Fibroblast of skin of left quadriceps (primary cell): ENCODE measurements at places on chromosomes 13 and 19.

GRCh38 chr19:49544154-49544553, 16.4 kb downstream of the RCN3 start:
- DNase-seq, result no peak

DNA sequence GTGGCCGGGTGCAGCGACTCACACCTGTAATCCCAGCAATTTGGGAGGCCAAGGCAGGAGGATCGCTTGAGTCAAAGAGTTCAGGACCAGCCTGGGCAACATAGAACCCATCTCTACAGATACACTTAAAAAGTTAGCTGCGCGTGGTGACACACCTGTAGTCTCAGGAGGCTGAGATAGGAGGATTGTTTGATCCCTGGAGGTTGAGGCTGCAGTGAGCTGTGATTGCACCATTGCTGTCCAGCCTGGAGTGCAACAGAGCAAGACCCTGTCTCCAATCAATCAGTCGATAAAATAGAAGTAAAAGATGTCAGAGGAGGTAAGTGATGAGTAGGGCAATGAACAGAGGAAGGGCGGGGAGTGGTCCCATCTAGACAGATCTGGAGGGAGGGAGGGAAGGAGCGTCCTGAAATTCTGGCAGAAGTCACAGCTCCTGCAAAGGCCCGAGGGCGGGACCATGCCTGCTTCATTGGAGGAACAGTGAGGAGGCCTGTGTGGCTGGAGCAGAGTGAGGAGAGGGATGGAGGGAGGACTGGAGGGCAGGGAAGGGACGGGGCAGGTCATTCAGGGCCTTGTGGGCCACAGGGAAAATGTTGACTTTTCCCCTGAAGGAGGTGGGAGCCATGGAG, 9.7 kb downstream of the SMIM24 start:
- no peak for DNase-seq

- no peak for DNase-seq
These were observed 3.7 kb upstream of the RASL11A start for GRCh38 chr13:27266917-27267316.

GRCh38 chr13:109610517-109610916, 175.9 kb downstream of the IRS2 start:
- DNase-seq, result no peak

DNA sequence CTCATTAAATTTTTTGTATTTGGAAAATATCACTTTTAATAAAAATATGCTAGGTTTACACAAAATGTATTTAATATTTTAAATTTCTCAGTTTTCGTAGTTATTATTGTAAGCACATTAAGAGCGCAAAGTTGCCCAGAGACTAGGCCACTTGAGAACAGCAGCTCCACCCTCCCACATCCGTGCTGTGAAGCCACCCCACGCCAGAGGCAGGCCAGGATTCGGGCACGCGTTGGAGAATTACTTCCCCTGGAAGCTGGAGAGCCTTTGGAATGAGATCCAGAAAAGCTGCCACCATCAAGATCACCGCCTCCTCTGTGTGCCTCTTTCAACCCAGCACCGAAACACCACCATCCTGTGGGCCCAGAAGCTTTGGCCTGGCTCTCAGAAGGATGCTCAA, 41.0 kb upstream of the SPACA7 start:
- DNase-seq, result no peak

GRCh38 chr13:73129023-73129422, 70.2 kb downstream of the KLF5 start:
- no peak for DNase-seq

DNA sequence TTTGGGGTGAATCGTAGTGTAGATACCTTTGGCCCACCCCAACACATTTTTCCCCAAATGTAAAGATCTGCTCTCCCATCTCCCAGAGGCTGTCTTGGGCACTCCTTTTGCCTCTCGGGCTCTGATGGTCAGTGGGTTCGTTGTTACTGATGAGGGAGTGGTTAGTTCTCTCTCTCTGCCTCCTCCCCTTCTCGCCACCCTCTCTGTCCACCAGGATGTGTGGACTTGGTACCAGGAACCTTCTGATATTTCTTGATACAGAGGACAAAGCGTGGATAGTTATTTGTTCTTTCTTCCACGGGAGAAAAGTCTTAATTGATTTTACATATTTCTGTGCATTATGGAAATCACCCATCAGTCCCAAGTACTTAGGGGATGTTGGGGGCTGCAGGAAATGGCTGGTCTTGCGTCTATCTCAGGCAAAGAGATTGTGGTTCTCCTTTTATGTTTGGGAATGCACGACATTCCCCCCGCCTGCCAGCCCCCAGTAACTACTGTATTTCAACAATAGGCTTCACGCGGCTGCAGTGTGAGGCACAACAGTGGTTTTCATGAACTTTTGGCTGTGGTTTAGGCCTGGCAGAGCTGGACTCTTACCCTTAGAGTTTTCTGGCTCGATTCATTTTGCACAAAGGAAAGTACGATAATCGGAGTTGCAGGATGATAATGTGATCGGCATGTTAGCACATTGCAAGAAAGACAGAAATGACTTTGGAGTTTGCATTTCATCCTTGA, 79.0 kb upstream of the ZNF536 start:
- no peak for DNase-seq

- no peak for DNase-seq
These were observed 45.9 kb downstream of the PCDH9 start for GRCh38 chr13:67184247-67184646.

DNA sequence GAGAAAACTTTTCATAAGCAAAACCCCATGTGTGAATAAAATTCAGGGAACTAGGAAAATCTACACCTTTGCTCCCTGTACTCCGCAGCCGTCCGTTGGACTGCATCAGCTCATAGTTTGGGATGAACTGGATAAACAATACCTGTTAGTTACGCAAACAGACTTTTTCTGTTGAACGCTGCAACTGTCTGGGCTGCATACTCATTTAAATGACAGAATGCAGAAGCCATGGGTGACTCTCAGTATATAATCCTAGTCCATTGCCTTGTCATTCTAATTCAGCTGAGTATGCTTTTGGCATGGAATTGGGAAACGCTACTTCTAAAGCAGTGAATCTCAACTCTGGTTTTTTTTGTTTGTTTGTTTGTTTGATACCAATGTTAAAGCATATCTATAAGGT, 151.6 kb downstream of the SLITRK1 start:
- DNase-seq, result no peak

- DNase-seq, result no peak
These were observed 45.5 kb upstream of the DACH1 start for GRCh38 chr13:71912524-71912923.

DNA sequence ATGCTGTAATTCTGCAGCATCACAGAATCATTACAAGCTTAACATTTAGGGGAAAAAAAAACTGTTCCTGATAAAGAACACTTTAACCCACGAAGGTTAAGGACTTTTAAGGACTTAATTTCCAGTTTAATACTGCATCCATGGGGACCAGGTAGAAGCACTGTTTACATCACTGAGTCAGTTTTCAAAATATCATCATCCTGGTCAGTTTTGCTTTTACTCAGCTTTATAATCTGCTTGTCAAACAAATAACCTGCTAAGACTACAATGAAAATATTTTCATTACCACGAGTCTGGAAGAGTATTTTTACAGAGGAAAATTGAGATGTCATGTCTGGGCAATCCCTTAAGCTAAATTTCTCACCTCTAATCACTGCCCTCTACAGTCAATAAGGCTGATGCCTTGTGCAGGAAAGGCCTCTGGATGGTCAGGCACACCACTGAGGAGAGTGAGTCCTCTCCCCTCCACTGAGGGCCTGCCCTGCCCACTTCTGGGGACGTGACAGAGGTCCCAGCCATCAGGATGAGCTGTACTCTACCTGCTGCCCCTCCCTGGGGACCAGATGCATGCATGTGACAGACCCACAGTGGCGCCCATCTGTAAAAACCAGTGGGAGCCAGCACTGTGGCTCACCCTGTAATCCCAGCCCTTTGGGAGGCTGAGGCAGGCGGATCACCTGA, 31.0 kb downstream of the FOXO1 start:
- no peak for DNase-seq

DNA sequence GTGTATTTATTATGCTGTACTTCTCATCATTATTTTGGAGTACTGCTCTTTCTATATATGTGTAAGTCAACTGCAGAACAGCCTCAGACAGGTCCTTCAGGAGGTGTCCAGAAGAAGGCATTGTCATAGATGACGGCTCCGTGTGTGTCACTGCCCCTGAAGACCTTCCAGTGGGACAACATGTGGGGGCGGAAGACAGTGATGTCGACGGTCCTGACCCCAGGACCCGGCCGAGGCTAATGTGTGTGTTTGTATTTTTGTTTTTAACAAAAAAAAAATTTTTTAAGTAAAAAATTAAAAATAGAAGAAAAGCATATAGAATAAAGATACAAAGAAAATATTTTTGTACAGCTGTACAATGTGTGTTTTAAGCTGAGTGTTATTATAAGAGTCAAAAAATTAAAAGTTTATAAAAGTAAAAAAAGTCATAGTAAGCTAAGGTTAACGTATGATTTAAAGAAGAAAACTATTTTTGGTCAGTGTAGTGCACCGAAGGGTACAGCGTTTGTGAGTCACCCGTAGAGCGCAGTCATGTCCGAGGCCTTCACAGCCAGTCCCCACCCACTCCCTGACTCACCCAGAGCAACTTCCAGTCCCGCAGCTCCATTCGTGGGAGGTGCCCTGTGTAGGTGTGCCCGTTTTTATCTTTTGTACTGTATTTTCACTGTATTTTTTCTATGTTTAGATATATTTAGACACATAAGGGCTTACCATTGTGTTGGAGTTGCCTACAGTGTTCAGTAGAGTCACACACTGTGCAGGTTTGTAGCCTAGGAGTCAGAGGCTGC, 42.2 kb upstream of the SPACA7 start:
- DNase-seq, result no peak

GRCh38 chr13:108558489-108558888, 70.9 kb upstream of the MYO16 start:
- DNase-seq, result no peak

DNA sequence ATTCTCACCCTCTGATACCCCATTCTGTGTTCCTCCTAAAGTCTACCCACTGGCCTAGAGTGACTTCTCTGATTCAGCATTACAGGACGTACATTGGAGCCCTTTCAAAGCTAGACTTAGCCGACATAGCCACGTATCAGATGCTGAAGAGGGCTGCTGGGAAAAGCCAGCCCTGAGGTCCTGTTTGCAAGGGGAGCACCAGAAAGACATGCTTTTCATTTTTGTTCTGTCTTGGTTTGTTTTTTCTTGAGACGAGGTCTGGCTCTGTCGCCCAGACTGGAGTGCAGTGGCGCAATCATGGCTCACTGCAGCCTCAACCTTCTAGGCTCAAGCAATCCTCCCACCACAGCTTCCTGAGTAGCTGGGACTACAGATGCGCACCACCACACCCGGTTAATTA, 6.3 kb upstream of the ZSWIM4 start:
- peak; percentile 46 for DNase-seq

GRCh38 chr13:28723806-28724205, 5.0 kb upstream of the SLC46A3 start:
- DNase-seq, result no peak

DNA sequence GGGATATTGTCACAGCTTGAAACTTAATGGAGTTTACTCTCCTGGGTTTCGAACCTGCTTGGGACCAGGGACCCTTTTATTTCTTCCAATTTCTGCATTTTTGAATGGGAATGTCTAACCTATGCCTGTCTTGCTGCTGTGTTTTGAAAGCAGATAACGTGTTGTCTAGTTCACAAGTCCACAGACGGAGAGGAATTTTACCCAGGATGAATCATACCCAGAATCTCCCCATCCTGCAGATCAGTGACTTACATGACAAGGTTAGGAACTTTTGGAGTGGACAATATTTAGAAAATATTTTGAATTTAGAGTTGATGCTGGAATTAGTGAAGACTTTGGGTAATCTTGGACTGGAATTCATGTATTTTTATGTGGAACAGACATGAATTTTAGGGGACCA, 68.6 kb upstream of the RFXAP start:
- DNase-seq, result no peak

DNA sequence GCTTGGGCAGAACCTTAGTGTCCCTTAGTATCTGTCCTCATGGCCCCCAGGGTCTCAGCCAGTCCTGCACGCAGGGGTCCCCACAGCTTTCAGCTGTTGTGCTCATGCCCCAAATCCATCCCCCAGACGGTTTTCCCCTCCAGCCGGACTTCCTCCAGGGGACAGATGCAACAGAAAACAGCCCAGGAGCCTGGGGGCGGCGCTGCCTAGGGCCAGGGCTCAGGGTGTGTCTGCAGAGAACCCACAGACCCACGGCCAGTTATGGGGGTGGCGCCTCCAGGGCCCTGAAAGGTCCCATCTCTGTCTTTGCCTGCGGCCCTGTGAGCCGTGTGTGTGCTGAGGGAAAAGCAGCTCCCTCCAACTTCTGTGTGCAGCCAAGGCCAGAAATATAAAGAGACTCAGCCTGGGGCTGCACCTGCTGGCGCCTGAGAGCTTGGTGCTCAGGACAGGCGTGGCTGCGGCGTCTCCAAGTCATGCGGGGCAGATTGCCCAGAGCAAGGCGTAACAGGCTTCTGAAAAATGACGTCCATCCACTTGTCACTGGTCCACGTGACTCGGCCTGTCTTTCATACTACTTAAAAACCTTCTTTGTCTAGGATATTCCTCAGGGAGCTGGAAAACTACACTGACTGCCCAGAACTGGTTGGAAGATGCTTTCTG, 22.1 kb upstream of the F7 start:
- no peak for DNase-seq

- no peak for DNase-seq
These were observed 25.4 kb downstream of the STOML3 start for GRCh38 chr13:38965281-38965680.

- no peak for DNase-seq
These were observed 11.4 kb upstream of the IGFL1 start for GRCh38 chr19:46218160-46218559.

GRCh38 chr19:11361037-11361770, 6.0 kb downstream of the PLPPR2 start:
- no peak for DNase-seq

GRCh38 chr13:66665991-66666390, 564.1 kb downstream of the PCDH9 start:
- DNase-seq, result peak; percentile 41

GRCh38 chr19:18435178-18435841, 2.6 kb downstream of the ISYNA1 start:
- no peak for DNase-seq

- DNase-seq, result peak; percentile 75
These were observed 1.8 kb upstream of the SSBP4 start for GRCh38 chr19:18417250-18418028.

DNA sequence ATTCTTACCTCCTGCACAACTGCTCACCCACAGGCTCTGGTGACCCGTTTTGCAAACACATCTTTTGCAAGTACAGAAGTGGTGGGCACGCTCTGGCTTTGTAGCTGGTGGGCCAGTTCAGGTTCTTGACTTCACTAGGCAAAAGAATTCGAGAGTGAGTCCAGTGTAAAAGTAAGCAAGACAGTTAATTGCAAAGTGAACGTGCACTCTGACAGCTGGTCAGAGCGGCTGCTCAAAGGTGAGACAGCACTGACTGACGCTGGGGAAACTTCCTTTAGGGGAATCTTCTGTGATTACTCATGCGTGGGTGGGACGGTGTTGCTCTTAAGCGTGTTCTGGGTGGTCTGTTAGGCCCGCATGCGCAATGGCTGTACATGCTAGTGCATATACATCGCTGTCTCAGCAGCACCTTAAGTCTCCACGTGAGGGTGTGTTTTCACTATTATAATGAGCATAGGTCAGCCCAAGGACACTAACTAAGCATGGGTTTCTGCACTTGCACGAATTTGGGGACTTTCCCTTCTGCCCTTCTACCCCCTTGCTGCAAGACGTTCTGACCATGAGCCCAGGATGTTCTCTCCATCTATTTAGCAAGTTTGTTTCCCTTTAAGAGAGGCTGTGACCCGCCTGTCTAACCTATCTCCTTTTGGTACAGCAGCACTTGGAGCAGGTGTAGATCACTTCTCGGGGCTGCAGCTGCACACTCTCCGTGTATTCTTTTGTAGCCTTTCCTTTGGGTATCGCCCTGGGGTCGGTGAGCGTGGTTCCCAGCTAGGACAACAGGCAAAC, 30.2 kb upstream of the CD33 start:
- no peak for DNase-seq
